Fibroblast of skin of back (primary cell): ENCODE measurements at places on chromosomes 7 and 10.

GRCh38 chr10:114367351-114368056 is 36.8 kb downstream of the AFAP1L2 start:
- DNase-seq = peak; percentile 45

DNA sequence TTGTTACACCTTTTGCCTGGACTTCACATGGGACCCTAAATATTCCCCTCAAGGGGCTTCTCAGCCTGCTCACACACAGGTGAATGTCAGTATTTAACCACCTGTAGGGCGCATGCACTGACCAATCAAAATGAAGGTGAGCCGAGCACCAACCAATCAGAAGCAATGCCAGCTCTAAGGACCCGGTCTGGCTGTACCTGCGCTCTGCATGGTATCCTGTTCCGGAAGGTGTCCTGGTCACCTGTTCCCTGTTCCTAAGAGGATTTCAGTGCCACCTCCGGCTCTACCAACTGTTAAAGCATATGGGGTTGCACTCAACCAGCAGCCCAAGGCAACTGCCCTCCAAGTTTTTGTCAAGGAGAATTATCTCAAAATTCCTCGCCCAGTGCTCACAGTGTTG is 18.4 kb upstream of the CALN1 start:
- no peak for DNase-seq

DNA sequence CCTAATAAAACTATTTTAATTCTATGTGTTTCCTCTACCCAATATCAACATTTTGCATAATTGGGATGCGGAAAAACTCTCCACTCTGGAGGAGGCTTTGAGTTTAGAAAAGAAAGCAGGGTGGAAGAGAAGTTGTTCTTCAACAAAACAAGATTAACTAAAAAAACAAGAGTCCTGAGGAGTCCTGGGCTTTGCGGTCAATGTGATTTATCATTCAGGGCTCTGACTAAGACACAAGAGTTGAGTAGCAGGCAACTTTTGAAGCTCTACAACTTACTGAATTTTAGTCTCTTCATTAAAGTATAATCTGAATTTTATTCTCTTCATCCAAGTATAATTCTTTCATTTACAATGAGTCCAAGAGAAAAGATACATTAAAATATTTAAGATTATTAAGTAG is 18.3 kb upstream of the TMEM26 start:
- peak; percentile 37 for DNase-seq

DNA sequence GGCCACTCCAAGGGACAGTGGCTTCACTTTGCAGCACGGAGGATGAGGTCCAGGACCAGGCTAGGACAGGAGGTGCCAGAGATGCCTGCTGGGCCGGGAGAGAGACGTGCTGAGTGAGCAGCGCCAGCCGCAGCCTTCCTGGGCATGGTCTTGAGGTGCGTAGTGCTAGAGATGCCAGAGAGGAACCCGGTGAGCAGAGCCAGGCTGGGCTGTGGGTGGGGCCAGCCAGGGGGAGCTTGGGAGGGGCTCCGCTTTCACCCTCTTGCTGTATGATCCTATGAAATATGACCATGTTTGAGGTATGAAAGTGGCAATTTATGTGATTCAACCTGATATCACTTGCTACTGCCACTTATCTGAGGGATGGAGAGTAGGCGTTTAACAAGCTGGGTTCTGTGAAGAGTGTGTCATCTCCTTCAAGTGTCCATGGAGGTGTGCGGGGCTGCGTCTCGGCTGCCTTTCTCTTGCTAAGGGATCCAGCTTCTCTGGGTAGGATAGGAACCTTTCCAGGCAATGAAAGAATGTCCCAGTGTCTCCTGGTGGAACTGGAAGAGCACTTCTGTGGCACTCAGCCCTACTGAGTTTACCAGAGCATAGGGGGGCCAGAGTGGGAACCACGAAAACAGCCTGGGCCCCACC is 518.4 kb upstream of the FOXK1 start:
- no peak for DNase-seq

GRCh38 chr7:70177166-70177565 is 578.9 kb downstream of the AUTS2 start:
- peak; percentile 73 for DNase-seq

DNA sequence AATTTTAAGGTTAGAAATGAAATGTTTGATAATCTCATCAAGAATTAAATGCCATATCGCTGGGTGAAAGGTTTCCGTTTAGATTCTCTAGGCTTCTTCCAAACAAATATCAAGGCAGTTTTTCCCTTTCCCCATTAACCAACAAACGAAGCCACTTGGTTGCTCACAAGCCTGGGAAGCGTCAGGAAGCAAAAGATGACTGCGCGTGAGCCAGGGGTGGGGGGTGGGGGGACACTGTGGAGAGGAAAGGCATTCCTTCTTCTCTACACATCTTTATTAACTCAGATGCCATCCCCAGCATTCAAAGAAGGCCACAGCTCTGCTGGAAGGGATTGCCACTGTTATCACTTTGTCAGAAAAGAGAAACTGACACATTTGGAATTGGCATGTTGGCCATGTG is 207.1 kb downstream of the TRIL start:
- DNase-seq = peak; percentile 34

DNA sequence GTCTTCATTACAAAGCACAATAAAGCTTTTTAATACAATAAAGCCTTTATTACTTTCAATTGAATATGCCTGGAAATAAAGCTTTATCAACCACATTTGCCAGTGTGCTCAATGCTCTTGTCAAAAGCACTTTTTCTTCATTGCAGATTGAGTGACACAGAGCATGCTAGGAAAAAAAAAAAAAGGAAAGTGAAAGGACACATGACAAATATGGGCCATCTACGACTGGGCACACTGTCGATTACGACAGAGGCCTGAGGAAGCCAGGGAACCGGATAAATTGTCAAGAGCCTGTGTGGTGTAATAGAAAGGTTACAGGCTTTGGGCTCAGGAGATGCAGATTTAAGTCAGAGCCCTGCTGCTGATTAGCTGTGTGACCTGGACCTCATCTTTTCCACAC is 84.8 kb upstream of the LRGUK start:
- DNase-seq = no peak
